Fibroblast of skin of right biceps (primary cell): ENCODE measurements at places on chromosomes 6 and 20.

DNA sequence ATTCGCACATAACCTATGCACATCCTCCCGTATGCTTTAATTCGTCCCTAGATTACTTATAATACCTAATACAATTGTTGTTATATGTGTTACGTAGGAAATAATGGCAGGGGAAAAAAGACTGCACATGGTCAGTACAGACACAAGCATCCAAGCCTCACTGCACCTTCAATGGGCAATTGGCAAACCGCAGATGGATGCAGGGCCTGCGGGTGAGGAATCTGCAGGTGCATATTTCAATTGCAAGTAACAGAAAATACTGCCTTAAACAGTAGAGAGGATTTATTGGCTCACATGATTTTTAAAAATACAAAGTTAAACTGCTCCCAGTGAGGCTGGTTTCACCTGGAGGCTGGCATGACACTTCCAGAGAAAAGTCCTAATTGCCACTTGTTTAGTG, 142.1 kb upstream of the MLN start:
- no peak for DNase-seq

- no peak for DNase-seq
These were observed 38.9 kb downstream of the CSNK2A1 start for GRCh38 chr20:504632-505075.

DNA sequence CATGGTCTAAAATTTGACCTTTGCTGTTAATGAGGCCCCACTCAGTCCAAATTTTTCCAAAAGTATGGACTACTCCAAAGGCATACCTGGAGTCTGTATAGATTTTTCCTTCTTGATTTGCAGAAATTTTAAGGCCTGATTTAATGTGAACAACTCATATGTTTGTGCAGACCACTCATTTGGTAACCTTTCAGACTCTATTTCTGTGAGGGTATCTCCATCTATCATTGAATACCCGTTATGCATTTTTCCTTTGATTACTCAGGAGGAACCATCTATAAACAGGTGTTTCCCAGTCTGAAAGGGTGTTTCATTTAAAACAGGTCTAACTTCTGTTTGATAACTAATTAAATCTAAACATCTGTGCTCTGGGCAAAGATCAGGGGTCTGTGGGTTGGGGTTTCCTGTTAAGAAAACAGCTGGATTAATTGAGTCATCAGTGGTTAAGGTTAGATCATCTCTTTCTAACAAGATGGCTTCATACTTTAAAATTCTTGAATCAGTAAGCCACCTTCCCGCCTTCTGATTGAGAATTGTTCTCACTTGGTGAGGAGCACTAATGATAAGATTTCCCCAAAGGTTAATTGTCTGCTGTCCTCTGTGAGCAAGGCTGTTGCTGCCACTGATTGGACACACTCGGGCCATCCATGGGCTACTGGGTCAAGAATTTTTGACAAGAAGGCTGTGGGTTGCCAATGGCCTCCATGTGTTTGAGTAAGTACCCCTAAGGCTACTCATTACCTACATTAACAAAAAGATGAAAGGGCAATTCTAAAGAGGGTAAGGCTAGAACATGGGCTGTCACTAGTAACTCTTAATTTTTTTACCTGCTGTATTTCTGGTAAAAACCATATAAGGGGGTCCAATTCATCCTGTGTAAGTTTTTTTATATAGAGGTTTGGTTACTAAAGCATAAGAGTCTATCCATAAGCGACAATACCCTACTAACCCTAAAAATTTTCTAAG, 24.1 kb downstream of the HLA-B start:
- DNase-seq: no peak

- no peak for DNase-seq
These were observed 14.2 kb downstream of the SEC63 start for GRCh38 chr6:107943626-107944439.

DNA sequence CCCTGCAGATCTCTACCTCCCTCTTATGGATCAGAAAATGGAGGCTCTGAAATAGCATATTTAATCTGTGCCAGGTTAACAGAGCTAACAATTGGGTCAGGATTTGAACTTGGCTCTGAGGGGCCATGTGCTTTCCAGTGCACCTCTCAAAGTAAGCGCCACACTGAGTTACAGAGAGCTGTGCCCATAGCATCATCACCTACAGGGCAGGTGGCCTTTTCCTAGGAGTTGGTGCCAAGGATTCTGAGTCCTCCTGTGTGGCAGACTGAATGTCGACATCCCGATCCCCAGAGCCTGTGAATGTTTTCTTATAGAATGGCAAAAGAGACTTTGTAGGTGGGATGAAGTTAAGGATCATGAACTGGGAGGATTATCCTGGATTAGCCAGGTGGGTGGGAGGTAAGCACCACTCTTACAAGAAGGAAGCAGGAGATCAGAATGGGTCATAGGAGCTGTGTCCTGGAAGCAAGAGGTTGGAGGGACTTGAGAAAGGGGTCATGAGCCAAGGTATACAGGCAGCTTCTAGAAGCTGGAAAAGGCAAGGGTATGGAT, 68.0 kb upstream of the TBC1D7 start:
- DNase-seq: no peak

- DNase-seq: no peak
These were observed 82.5 kb downstream of the TXNDC5 start for GRCh38 chr6:7828124-7828523.

GRCh38 chr20:60117065-60117464, 158.8 kb downstream of the CDH26 start:
- peak; percentile 80 for DNase-seq

GRCh38 chr6:105067329-105067728, 110.4 kb downstream of the LIN28B start:
- DNase-seq: no peak

DNA sequence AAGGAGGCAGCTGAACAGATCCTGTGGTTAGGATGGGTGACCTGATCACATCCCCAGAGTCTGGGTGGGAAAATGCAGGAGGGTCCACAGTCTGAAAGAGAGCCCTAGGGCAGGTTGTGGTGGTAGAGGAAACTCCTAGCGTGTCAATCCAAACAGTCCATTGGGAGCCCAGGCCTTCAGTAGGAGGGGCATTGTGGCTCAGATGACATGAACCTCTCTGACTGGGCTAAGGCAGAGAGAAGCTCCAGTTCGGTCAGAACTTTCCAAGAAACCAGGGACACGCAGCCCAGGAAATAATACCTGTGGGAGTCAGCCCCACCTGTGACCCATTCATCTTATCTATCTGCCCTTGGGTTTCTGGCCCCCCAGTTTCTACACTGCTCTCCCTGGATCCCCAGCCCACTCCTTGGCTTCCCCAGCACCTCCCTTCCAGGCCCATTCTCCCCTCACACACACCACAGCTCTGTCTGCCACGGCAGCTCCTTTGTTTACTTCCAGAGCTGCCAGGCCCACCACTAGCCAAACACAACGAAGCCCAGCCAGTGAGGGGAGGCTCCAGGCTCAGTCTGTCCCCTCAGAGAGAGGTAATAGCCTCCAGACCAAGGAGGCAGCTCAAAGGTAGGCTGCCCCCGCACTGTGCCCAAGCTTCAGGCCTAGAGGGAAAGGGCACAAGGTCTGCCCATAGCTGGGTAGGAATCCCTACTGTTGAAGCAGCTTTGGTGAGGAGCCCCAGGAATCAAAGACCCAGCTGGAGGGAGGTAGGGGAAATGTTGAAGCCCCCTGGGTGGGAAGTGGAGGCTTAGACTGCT, 6.2 kb downstream of the GDF5 start:
- DNase-seq: no peak

DNA sequence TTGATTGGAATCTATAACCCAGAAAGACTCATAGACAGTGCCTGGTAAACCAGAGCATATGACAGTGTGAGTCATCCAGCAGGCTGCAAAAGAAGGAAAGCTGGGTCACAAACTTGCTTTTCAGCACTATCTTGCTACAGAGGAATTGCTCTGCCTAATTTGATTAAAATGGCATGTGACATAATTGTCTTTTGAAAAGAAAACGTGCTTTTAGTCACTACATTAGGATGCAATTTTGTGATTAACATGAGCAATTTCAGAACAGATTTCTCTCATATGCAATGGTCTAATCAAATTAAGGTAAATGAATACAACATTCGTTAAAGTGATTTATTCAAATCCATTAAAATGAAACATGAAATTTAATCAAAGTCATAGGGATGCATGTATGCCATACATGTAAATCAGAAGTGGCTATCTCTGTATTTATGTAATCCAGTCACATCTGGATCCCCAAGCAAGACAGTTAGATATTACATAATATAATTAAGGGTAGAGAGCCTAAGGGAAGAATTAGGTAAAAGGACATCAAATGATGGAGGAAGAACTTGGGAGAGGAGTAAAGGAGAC, 400.0 kb upstream of the HTR1E start:
- DNase-seq: no peak

DNA sequence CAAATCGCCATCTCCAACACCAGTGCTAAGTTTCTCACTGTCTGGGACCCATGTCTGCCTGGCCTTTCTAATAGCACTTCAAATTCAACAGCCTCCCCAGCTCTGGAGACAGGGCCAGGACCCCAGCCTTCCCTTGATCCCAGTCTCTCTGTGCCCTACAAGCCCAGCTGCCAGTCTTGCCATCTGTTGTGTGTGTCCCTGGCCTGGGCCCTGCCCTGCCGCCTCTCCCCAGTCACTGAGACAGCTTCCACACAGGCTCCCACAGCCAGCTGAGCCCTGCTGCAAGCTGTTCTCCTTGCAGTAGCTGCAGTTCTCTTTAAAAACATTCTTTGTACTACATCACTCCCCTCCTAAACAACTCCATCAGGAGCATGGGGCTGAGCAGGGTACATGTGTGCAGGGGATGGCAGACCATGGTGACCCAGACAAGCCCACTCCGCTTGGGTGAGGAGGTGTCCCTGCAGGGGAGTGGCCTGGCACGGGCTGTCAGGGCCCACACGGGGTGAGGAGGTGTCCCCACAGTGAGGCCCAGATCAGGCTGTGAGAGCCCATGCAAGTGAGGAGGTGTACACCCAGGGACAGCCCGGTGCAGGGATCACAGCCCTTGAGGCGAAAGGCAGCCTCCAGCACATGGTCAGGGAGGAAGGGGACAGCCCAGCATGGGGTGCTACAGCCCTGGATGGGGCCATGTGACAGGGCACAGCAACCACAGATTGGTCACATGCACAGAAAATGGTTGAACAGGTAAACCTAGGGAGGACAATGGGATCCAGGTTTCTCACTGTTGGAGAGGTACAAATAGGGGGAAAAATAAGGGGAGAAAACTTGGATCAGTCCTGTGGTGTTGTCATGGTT, 16.2 kb downstream of the CST7 start:
- DNase-seq: no peak

DNA sequence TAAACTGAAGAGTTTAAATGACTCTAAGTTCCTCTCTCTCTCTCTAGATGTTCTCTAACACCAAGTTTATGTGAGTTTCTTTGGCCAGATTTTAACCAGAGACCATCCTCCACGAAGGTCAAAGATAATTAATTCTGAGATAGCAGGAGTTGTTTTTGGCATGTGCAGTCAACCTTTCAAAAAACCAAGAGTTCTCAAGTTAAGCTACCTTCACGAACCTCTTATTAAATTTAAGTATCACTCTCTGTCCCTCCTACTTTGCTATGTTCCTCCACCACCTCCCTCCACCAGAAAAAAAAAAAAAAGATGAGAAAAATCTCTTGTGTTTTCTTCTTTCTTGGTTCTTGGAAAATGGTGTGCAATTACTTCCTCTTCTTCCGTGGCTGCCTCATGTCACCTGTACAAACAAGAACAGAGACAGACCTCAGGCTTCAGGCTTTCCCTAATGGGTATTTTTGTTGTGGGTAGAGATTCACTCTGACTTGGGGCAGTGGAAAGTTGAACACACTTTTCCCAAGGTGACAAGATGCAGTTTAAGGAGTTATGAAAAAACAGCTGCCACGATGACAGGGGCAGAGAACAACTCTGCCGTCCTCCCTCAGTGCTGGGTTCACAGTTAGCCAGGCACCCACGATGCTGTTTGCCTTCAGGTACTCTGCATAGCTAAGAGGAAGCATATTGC, 64.3 kb downstream of the ADTRP start:
- DNase-seq: no peak

- no peak for DNase-seq
These were observed 19.2 kb upstream of the SCP2D1 start for GRCh38 chr20:18794428-18794787.

DNA sequence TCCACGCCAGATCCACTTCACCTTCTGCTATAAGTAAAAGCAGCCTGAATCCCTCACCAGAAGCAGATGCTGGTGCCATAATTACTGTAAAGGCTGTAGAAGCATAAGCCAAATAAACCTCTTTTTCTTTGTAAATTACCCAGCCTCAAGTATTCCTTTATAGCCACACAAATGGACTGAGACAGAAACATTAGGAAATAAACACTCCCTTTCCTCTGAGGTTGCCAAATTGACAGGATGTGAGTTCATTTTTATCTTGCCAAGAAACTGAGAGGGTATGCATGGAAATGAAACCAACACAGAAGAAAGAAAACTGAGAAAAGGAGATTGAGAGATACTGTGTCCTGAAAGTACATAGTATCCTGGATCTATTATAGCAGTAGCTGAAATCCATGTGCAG, 481.2 kb downstream of the HAO1 start:
- peak; percentile 9 for DNase-seq

GRCh38 chr6:90496258-90497016, 90.4 kb downstream of the MAP3K7 start:
- no peak for DNase-seq
